ENCODE measurements at places on chromosomes 2 and 18.

GRCh38 chr18:24197412-24197811, 58.5 kb downstream of the CABYR start:
- DNase-seq = no peak
- no peaks in the 10 kb centered on the region for H3K36me3 ChIP-seq
- peaks cover 3% of the 10 kb centered on the region for H3K4me1 ChIP-seq
- H3K27me3 ChIP-seq = no peaks in the 10 kb centered on the region
- no peak overlapping the region for H3K4me3 ChIP-seq

DNA sequence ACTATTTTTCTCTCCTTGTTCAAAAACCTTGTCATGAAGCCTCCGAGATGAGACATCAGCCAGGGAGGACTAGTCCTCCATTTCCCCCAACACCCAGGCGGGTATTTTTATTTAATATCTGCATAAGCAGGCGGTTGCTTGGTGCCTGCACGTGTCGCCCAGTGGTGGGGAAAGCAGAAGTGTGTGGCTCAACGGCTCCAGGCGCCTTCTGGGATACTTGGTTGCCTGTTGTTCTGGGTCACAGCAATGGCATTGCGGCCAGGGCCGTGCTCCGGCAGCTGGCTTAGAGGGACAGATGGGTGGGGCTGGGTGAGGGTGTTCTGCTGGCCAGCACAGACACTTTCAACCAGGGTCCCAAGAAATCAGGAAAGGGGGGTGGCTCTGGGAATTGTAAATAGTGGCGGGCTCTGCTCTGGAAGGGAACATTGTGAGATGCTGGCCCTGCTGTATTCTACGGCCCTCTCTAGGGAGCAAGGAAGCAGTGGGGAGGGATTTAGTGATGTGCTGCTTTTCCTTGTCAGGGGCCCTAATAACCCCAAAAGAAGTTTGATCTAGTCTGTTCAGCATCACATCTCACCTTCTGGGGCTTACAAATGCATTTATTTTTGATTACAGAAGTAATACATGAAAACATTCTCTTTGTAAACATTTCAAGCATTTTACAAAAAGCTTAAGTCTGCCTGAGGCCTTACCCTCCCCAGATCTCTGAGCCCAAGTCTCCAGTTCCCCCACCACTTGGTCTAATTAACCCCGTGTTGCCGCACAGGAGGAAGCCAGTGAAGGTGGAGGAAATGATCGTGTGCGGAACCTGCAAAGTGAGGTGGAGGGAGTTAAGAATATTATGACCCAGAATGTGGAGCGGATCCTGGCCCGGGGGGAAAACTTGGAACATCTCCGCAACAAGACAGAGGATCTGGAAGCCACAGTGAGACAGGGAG, 1.1 kb downstream of the VAMP8 start:
- DNase-seq = peak; percentile 71
- peak overlapping the region; percentile 27 for H3K4me3 ChIP-seq
- H3K27ac ChIP-seq = peak overlapping the region; percentile 33
- H3K4me1 ChIP-seq = peaks cover 24% of the 10 kb centered on the region
- no peaks in the 10 kb centered on the region for H3K27me3 ChIP-seq

DNA sequence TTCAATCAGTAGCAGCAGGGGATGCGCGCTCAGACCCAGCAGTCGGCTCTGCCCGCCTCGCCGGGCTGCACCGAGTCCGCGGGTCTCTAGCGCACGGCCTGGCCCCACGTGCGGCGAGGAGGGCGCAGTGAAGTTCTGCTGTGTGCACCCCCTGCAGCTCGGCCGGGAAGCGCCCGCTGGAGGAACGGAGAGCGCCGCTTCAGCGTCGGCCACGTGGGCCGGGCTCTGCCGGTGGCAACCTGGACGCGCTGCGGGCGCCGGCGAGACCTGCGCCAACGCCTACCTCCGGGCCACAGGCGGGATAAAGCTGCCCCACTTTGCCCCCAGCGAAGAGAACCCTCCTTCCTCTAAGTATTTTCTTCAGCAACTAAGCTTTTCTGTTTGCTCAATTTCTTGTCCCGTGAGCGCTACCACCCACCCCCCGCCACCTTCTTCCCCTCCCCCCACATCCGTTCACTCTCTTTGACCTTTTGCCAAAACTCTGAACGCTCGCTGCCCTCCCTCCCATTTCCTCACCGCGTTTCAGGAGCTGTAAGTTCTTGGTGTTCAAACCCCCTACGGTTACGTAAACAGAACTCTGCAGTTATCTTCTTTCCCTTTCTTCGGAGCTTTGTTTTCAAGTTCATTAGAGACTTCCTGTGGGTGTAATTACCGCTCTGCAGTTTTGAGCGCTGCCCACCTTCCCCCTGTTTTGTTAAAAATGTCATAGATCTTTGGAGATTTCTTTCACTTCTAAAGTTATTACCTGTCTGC, 42.6 kb upstream of the EDAR start:
- peak; percentile 87 for DNase-seq
- H3K36me3 ChIP-seq = no peaks in the 10 kb centered on the region
- no peaks in the 10 kb centered on the region for H3K27me3 ChIP-seq

DNA sequence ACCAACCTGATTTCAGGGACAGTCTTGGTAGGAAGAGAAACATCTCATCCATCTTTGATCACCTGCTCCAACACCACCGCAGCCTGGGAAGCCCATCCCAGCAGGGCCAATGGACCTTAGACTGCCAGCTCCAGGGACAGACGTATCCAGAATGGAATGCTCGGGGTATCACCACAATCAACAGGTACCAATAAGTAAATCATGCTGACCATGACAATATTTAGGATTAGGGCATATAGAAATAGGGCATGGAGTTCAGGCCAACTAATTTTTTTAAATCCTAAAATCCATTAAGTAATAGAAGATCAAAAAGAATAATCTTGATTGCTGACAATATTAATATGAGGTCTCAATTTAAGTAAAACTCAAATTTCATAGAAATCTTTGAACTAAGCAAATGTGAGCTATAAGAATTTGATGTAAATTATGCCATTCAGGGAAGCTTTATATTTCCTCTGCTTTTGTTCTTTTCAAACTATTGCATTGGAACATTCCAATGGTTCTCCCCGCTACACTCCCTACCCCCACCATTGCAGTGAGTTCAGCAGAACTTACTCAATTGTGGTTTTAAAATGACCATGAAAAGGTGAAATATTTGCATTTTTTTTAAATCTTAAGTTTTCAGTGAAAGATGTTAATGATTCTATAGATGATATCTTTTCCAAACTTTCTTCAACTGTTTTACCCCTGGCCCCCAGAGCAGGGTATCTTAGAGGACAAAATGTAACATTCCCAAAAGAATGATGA, 138.6 kb downstream of the DNER start:
- H3K4me3 ChIP-seq = no peak overlapping the region
- H3K36me3 ChIP-seq = no peaks in the 10 kb centered on the region
- H3K27ac ChIP-seq = no peak overlapping the region
- DNase-seq = no peak
- peaks cover 3% of the 10 kb centered on the region for H3K27me3 ChIP-seq
- H3K4me1 ChIP-seq = no peaks in the 10 kb centered on the region

GRCh38 chr2:49332415-49332814, 178.1 kb upstream of the FSHR start:
- no peaks in the 10 kb centered on the region for H3K27me3 ChIP-seq
- H3K36me3 ChIP-seq = no peaks in the 10 kb centered on the region
- no peaks in the 10 kb centered on the region for H3K4me1 ChIP-seq
- no peak overlapping the region for H3K4me3 ChIP-seq
- no peak for DNase-seq

GRCh38 chr18:58454406-58455061, 174.4 kb downstream of the ALPK2 start:
- H3K27ac ChIP-seq = no peak overlapping the region
- no peak overlapping the region for H3K4me3 ChIP-seq
- no peaks in the 10 kb centered on the region for H3K27me3 ChIP-seq

- H3K27ac ChIP-seq = no peak overlapping the region
- peaks cover 3% of the 10 kb centered on the region for H3K36me3 ChIP-seq
- DNase-seq = peak; percentile 13
- H3K4me3 ChIP-seq = no peak overlapping the region
Measured at GRCh38 chr2:60806988-60807681, 51.1 kb downstream of the PAPOLG start.

- H3K27me3 ChIP-seq = no peaks in the 10 kb centered on the region
- no peaks in the 10 kb centered on the region for H3K36me3 ChIP-seq
- DNase-seq = peak; percentile 94
- no peaks in the 10 kb centered on the region for H3K4me1 ChIP-seq
- no peak overlapping the region for H3K27ac ChIP-seq
Measured at GRCh38 chr2:229243890-229244560, 27.1 kb downstream of the PID1 start.

DNA sequence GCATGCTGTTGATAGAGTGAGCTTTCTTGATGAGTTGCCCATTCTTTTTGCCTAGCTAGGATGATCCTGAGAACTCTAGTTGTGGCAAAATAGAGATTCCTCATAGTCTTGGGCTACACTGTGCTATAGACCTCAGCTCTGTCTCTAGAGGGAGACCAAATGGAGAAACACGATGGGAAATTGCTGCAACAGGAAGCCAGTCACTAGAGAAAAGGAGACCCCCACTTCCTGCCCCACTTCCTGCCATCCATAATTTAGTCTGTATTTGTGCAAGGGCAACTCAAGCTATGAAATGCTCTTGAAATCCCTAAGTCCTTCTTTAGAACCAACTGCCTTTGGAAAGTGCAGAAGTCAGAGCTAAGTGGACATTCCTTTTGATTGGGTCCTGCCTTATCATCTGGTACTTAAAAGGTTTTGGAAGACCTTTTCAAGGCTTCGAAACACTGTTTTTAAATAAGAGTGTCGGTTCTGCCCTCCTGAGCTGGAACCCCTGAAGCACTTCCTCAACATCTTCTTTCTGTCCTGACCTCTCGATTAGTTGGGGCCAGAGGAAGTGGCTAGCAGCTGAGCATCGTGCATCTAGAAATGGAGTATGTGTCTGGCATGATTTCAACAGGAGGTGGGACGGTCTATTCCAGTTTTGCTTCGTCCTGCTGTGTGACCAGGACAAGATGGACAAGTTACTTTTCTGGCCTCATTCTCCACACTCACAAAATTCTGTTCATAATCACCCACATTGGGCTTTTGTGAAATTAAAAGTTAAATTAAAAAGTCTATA, 8.6 kb upstream of the KCNE4 start:
- H3K27me3 ChIP-seq = no peaks in the 10 kb centered on the region
- no peak overlapping the region for H3K4me3 ChIP-seq
- DNase-seq = no peak
- no peaks in the 10 kb centered on the region for H3K36me3 ChIP-seq
- peaks cover 3% of the 10 kb centered on the region for H3K4me1 ChIP-seq

GRCh38 chr2:26462511-26463243, 15.2 kb downstream of the OTOF start:
- no peak overlapping the region for H3K27ac ChIP-seq
- DNase-seq = no peak
- no peaks in the 10 kb centered on the region for H3K36me3 ChIP-seq
- H3K4me1 ChIP-seq = no peaks in the 10 kb centered on the region

DNA sequence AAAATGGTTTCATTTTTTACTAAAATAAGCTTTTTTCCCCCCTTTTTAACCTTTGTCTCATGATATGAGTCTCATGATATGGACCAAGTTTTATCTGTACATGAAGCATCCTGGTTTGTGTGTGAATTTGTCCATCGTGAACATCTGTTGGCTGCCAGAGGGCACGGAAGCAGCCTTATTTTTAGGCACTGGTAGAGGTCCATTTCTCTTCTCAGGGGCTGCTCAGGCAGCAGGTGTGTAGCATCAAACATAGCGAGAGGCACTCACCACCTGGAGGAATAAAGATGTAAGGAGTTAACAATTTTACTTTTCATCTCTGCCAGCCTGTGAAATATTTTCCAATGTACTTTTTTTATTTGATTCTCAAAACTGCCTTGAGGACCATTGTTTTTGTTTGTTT, 134.5 kb downstream of the RHBDD1 start:
- H3K4me1 ChIP-seq = no peaks in the 10 kb centered on the region
- H3K27ac ChIP-seq = no peak overlapping the region
- H3K36me3 ChIP-seq = no peaks in the 10 kb centered on the region
- no peaks in the 10 kb centered on the region for H3K27me3 ChIP-seq

GRCh38 chr2:182240862-182241371, 185.9 kb downstream of the PDE1A start:
- no peak overlapping the region for H3K4me3 ChIP-seq
- DNase-seq = peak; percentile 36
- no peak overlapping the region for H3K27ac ChIP-seq

DNA sequence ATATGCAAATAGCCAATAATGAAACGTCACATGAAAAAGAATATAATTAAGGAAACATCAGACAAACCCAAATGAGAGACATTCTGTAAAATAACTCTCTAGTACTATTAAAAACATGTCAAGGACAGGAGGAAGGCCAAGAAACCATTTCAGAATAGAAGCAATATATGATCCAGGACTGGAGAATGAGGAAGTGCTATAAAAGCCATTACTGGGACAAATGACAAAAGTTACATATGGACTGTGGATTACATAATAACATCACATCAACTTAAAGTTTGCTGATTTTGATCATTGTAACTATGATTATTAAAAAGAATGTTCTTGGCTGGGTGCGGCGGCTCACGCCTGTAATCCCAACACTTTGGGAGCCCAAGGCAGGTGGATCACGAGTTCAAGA, 81.3 kb downstream of the CRACDL start:
- no peak for DNase-seq
- peaks cover 3% of the 10 kb centered on the region for H3K27me3 ChIP-seq
- H3K4me1 ChIP-seq = no peaks in the 10 kb centered on the region
- H3K4me3 ChIP-seq = no peak overlapping the region
- no peak overlapping the region for H3K27ac ChIP-seq
- no peaks in the 10 kb centered on the region for H3K36me3 ChIP-seq

GRCh38 chr18:23213200-23213599, 77.9 kb downstream of the CABLES1 start:
- no peak overlapping the region for H3K27ac ChIP-seq
- H3K4me3 ChIP-seq = no peak overlapping the region
- no peaks in the 10 kb centered on the region for H3K27me3 ChIP-seq
- H3K4me1 ChIP-seq = no peaks in the 10 kb centered on the region

GRCh38 chr2:174208026-174208425, 40.3 kb downstream of the OLA1 start:
- H3K27me3 ChIP-seq = no peaks in the 10 kb centered on the region
- H3K27ac ChIP-seq = no peak overlapping the region
- no peaks in the 10 kb centered on the region for H3K36me3 ChIP-seq
- no peak overlapping the region for H3K4me3 ChIP-seq
- H3K4me1 ChIP-seq = no peaks in the 10 kb centered on the region
- DNase-seq = no peak

DNA sequence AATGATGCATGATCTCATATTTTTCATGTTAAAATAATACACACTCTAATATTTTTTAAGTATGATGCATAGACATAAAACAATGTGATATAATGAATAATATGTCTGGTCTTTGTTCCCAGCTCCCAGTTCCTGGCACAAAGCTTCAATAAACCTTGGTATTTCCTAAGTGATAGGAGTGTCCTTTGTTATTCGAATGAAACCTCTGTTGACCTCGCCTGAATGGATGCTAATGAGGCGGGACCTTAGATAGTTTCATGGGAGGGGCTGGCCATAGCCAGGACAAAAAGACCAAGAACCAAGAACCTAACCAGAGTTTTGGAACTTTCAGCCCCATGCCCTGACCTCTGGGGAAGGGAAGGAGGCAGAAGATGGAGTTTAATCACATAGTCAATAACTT, 257.7 kb upstream of the COPS8 start:
- H3K27ac ChIP-seq = no peak overlapping the region
- no peaks in the 10 kb centered on the region for H3K27me3 ChIP-seq
- H3K4me1 ChIP-seq = no peaks in the 10 kb centered on the region
- H3K4me3 ChIP-seq = no peak overlapping the region
- no peak for DNase-seq

GRCh38 chr2:105858868-105859693, 114.4 kb downstream of the NCK2 start:
- H3K36me3 ChIP-seq = peaks cover 6% of the 10 kb centered on the region
- no peak for DNase-seq
- no peaks in the 10 kb centered on the region for H3K27me3 ChIP-seq
- H3K4me1 ChIP-seq = no peaks in the 10 kb centered on the region

- H3K4me1 ChIP-seq = peaks cover 28% of the 10 kb centered on the region
- peak overlapping the region; percentile 77 for H3K27ac ChIP-seq
- H3K27me3 ChIP-seq = no peaks in the 10 kb centered on the region
- H3K4me3 ChIP-seq = no peak overlapping the region
- DNase-seq = peak; percentile 13
Measured at GRCh38 chr18:57780706-57781347, 22.3 kb downstream of the ATP8B1 start.
